Tongue (tissue), 3 donors: ENCODE measurements at places on chromosomes 5 and 9. TPM values are rescaled to one million over a fixed set of nuclear protein-coding genes. Genes with fewer than 3 reads are reported as not detected.

Gene MORN5
- not detected for total RNA-seq

DNA sequence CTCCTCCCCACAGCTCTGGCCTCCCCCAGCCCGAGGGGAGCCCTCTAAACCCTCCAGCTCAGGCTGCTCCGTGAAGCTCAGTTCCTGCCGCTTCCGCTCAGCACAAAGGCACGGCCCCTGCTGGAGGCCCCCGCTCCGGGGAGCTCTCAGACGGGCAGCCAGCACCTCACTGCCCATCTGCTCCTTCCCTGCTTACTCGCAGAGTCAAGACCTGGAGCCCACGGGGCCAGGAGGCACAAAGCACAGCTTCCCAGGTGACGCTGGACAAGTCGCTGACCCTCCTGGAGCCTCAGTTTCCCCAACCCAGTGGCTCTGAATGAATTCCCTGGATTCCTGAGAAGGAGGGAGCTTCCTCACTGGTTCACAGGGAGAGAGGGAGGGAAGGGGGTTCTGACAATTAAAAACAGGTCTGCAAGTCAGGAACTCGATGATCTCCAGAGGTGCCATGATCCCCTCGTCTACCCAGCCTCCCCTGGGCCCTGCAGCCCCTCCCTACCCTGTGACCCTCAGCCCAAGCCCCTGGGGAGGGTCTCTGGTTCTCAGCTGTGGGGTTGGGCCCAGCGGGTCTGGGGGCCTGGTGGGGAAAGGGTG, 36.2 kb downstream of the VAV2 start:
- peak; percentile 78 for DNase-seq

DNA sequence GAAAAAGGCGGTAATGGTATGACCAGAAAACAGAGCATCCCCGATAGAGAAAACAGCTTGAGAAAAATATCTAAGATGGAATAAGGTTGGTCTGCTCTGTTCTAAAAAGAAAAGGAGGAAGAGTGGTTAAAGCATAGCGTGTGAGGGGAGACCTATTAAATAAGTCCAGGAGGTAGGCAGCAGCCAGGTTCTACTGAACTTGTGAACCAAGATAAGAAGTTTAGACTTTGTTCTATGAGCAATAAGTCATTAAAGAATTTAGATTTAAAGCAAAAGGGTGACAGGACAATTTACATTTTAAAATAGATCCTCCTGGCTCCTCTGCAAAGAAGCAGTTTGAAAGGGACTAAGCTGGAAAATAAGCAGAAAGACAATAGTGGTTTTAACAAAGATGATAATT, 81.3 kb upstream of the COX7C start:
- DNase-seq: no peak

DNA sequence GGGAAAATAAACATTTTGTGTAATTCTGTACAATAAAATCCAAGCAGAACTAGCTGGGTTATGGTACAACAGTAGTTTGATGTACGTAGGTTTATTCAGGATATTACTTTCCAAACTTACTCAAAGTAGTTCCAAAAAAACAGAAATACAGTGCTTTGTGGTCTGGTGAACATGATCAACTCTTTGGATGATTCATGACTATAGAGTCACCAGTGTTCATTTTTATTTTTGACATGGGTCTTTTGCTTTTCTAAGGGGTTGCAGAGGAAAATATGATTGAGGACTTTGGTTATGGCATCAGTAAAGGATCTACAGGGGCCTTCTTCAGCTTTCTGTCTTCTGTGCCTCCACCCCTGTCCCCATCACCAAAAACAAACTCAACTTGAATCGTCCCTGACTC, 127.2 kb downstream of the TLE4 start:
- DNase-seq: no peak

- no peak for DNase-seq
These were observed 17.6 kb upstream of the SNX2 start for GRCh38 chr5:122757285-122757684.

- DNase-seq: peak; percentile 82
These were observed 16.4 kb downstream of the ADAMTS16 start for GRCh38 chr5:5156471-5157082.

DNA sequence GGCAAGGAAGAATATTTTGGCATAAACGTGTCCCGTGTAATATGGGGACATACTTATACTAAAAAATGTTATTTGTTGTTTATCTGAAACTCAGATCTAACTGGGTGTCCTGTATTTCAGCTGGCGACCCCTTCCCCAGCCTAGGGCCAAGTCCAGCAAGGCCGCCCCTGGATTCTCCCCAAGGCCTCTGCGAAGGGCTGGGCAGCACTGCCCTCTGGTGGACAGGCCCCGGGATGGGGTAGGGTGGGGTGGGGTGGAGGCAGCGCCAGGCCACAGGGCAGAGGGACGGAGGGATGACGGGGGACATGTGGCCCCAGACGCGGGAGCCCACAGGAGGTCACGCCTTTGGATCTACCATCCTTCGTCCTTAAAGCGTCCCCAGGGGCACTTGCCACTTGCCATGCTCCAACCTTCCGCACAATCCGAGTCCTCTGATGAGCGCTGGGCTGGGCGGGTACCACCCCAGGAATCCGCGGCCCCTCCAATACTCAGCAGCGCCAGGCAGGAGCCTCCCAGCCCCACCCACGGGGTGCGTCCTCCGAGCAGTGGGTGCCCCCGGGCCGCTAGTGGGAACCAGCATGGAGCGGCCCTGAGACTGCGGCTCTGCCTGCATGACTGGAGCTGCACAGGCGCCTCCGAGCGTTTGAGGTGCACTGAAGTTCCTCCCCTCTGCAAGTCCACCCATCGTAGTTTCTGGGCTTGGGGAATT, 7.1 kb upstream of the AGPAT2 start:
- no peak for DNase-seq

Gene TAS2R1
- not detected for total RNA-seq

Gene PRSS3
- 2.1 TPM for total RNA-seq

Gene PDCD1LG2
- 1.6 TPM for total RNA-seq

- DNase-seq: no peak
These were observed 71.8 kb downstream of the EGFLAM start for GRCh38 chr5:38330207-38330606.

Gene DDX4
- not detected for total RNA-seq

- DNase-seq: no peak
These were observed 8.7 kb downstream of the APTX start for GRCh38 chr9:32992595-32993238.

Gene FCN2
- not detected for total RNA-seq

Gene SPATA31C1
- 0.21 TPM for total RNA-seq

DNA sequence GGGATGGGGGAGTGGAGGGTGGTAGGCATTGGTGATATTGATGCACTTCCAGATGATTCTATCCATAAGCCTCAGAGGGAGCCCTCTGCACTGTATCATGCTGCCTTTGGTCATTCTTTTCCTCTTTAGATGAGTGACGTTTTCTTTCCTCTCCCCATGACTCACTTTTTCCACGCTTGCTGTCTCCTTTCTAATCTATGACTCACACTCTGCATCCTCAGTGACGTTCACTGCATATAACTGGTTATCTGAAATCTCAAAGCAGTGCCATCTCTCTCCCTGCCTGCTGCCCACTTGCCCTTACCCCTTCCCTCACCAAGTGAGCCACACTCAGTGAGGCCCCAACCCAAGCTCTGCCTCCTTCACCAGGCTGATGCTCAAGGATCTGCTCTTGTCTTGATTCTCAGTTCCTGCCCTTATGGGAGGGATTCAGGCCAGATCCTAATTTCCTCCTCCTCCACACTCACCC, 31.6 kb downstream of the PTGS1 start:
- no peak for DNase-seq
